Stimulated activated CD4-positive, alpha-beta T cell treated with anti-CD3 and anti-CD28 coated beads, TNF-alpha, amount 100 ng/mL, for 4 hours (primary cell): ENCODE measurements at places on chromosomes 4 and X.

GRCh38 chr4:2036866-2037265, 22.3 kb upstream of the NAT8L start:
- no peak for DNase-seq

- no peak for DNase-seq
These were observed 559.6 kb downstream of the ARAP2 start for GRCh38 chr4:35684755-35685154.

- no peak for DNase-seq
These were observed 96.4 kb downstream of the CHIC2 start for GRCh38 chr4:53967986-53968385.

GRCh38 chr4:152806501-152807125, 26.9 kb downstream of the ARFIP1 start:
- no peak for DNase-seq

DNA sequence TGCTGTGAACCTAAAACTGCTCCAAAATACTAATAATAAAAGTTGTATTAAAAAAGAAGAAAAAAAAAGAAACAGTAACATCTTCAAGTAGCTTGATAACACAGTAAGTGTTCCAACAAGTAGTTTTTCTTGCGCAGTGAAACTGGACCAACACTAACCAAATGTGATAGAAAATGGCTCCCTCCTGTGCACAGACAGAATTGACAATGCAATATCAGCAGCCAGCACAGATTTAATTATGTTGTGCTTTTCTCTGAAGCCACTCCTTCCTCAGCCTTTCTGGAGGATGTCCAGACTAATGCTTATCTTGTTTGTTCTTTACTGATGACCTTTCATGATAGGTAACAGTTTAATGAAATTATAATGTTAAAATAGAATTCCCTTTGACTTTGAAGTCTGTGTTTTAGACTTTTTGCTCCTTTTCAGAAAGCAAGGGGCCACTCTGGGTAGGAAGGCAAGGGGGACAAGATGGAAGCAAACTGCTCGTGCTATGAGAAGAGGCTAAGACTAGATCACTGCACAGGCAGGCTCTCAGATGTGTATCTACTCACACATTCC, 147.1 kb upstream of the RPL34 start:
- no peak for DNase-seq

- no peak for DNase-seq
These were observed 80.2 kb upstream of the FHL1 start for GRCh38 chrX:136067097-136067496.

DNA sequence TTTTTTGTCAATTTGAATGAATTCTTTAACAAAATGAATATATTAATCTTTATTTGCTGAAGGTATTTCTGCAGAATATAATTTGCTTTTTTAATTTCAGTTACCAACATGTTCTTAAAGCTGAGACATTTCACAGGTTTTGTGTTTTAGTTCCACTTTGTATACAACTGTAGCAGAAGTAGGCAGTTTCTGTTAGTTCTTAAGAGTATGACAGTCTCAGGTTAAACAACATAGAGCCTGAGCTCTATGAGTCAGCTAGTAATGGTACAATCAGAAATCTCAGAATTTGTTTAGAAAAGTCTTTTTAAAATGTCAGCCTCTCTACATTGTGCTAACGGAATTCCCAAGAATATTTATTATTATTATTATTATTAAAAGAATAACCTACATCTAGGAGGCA, 50.4 kb downstream of the GSTCD start:
- DNase-seq = no peak

- no peak for DNase-seq
These were observed 94.5 kb downstream of the SRPX start for GRCh38 chrX:38126179-38126578.

- no peak for DNase-seq
These were observed 200.3 kb upstream of the NHS start for GRCh38 chrX:17174671-17175070.

- no peak for DNase-seq
These were observed 18.0 kb downstream of the HERC6 start for GRCh38 chr4:88396681-88397080.

GRCh38 chr4:40144716-40145115, 52.1 kb upstream of the RHOH start:
- DNase-seq = no peak

DNA sequence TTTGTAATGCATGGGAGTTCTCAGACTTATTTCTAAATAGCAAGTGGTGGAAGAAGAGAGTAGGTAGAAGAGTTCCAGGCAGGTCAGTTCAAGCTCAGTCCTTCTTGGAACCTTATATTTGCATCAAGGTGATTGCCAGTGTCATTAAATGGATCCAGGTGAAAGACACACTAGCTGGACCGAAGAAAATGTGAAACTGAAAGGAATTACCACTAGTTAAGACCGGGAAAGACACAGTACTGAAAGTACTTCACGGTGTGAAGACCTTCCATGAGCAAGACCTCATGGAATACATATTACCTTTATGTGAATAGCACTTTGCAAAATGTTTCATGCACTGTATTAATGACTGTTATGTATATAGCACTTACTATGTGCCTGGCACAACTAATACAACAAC, 19.1 kb downstream of the TMEM150C start:
- DNase-seq = no peak

DNA sequence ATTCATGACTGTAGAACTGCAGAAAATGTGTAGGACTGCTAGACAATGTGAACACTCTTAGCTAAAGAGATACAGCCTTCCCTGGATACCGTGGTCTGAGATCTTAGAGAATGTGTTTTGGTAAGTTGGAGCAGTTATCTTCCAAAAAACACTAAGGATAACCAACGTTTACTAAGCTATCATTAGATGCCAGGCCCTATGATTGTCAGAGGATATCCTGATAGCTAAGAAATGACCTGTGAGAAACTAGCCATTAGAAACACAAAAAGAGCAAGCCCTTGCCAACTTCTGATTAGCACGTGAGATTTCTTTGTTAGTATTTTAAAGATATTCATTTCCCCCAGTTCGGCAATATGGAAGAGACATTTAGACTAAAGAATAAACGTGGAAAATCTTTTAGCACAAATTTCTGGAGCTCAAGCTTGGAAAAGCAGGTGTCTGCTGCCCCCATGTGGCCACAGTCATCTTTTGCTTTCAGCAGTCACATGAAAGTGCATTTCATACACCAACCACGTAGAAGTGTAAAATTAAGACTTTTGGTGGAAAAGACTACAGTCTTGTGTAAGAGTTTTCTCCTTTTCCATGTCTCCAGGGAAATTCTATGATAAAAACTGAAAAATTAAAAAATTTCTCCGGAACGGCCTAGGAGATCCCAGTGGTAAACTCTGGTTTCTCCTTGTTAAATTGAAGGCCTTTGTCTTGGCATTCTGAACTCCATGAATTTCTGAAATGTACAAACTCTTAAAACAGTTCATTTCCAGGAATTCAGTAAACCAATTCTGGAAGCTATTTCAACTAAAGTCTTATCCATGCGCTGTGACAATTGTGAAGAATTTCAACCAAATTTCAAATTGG, 136.4 kb downstream of the ZNF674 start:
- DNase-seq = peak; percentile 39

DNA sequence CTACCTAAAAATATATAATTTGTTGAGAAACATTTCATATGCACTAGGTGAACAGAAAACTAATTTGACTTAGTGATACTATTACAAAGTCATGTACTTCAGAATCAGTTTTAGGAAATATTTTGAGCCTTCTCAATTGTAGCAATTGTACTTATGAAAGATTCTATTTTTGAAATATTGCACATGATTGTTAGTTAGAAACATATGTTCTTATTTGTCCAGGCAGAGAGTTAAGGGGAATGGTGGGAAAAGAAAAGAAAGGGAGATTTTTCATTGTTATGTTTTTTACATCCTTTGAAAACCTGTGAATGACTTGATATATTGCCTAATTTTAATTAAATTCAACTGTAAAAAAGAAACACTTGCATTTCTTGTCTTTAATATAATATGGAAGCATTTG, 66.0 kb downstream of the GLRB start:
- no peak for DNase-seq

- no peak for DNase-seq
These were observed 9.3 kb downstream of the CETN2 start for GRCh38 chrX:152821145-152821765.

- peak; percentile 21 for DNase-seq
These were observed 531 bp downstream of the RUFY3 start for GRCh38 chr4:70722199-70722791.

- no peak for DNase-seq
These were observed 92.5 kb downstream of the TLL1 start for GRCh38 chr4:165965503-165965902.

GRCh38 chr4:115453416-115453815, 340.0 kb upstream of the NDST4 start:
- no peak for DNase-seq

DNA sequence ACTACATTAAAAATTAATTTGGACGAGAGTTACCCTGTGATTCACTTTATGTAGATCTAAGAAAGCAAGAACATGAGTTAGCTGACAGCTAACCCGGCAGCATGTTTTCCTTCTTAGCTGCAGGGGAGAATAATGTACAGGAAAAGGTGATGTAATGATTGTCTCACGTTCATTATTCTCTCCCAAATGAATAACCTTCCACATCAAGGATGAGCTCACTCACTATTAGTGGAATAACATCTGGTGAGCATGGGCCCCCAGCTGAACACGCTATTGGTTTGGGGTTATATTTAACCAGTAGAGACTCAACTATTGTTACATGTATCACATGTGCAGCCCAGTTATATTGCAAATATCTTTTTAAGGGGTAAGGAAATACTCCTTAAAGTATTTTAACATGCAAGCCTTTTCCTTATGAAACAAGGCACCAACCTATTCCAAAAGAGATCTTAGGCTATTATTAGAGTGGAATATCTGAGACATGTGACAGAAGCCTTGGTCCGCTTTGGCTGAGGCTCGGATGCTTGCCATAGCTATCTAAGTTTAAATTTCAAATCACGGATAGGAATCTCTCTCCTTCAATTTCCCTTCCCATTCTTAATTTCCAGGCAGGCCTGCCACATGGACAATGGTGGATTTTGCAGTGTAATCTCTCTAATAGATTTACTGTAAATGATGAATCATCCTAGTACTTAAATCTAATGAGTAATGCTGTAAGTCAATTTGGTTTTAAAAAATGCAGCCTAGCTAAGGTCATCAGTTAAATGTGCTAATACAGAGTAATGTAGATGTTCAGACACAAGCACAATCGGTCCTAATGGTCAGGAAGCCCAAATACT, 99.0 kb upstream of the OTUD4 start:
- no peak for DNase-seq

DNA sequence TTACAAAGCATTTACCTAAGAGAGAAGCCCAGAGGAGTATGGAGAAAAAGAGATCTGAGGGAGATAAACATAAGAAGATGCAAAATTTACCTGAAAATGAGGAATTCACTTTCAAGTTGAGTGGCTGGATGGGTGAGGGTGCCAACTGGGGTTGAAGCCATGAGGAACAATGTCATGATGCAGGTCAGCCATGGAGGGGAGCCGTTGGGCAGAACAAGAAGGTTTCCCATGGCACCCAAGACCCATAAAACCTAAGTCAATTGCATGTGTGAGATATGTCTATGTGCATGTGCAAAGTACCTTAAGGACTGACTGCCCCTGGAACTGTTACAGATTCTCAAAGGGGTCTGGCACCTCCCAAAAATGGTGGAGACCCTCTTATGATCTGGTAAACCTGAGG, 46.6 kb upstream of the PRRG1 start:
- DNase-seq = no peak

DNA sequence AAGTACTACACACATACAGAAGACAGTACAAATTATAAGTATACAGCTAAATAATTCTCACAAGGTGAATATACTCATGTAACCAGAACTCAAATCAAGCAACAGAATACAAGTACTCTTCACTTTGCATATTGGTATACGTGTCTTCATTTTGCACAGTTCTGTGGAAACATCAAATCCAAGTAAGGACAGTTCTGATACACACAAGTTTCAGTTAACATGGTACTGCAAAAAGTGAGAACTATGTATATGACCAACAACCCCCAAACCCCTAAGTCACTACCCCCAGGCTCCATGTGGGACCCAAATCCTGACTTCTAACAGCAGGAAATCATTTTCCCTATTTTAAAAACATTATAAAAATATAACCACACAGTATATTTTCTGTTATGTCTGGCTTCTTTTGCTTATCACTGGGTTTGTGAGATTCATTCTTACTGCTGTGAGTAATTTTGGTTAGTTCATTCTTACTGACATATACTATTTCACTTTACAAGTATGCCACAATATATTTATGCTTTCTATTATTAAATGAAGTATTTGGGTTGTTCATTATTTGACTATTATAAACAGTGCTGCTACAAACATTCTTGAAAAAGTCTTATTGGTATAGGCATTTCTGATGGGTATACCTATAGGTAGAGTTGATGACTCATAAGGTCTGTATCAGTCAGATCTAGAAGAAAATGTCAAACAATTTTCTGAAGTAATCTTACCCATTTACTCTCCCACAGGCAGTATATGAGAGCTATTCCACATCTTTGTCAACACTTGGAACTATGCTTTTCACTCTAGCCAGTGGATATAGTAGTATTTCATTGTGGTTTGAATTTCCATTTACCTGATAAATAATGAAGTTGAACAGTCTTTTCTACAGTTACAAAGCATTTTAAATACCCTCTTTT, 47.0 kb downstream of the SCLT1 start:
- DNase-seq = no peak

DNA sequence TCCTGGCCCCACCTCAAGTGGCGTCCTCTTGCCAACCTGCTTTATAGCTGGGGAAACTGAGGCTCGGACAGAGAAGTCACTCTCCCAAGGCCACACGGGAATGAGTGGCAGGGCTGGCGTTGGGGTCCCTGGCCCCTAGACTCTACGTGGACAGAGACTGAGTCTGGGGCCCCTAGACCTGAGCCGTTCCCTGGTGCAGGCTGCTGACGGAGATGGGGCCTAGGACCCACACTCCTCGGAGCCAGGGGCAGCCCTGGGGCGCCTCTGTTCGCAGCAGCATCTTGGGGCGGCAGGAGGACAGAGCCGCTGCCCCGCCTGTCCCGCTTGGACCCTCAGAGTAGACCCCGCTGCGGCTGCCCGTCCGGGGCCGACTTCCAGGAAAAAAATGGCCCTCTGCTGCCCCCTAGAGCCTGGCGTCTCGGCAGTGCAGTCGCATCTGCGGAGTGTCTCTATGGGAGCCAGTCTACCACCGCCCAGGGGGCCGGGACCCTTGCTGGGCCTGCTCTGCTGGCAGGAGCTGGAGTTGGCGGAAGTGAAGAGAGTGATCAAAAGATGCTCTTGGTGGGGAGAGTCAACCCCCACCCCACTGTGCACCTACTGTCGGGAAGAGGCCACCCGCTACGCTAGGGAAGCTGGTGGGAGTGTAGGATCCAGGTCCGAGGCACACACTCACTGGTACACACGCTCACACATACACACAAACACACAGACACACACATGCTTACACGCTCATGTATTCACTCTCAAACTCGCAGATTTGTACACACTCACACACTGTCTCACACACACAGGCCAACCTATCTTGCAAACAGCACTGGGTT, 220.1 kb downstream of the AFAP1 start:
- DNase-seq = peak; percentile 32

- no peak for DNase-seq
These were observed 4.6 kb downstream of the DUSP9 start for GRCh38 chrX:153651540-153652079.

GRCh38 chr4:27463816-27464215, 603.2 kb downstream of the STIM2 start:
- DNase-seq = no peak
